ENCODE measurements at places on chromosomes 6 and 20.

- no peak for DNase-seq
Measured at GRCh38 chr6:150256618-150257272, 112.1 kb upstream of the IYD start.

- DNase-seq: no peak
Measured at GRCh38 chr6:167789358-167789757, 37.4 kb upstream of the AFDN start.

DNA sequence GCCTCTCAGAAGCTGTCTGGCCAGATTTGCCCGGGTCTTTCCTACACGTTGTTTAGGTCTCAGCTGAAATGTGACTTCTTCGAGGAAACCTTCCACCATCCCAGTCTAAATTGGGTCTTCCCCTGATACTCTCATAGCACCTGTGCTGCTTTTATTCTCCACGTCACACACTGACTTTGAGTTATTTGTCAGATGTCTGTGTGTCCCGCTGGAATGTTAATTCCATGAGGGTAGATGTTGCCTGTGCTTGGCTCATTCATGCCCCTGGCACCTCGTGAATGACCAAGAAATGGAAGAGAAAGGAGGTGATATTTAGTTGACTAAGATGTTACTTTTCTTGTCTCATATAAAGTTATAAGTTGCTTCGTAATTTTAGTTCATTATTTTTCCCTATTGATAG lies 197.8 kb downstream of the TMEM242 start:
- DNase-seq: no peak

DNA sequence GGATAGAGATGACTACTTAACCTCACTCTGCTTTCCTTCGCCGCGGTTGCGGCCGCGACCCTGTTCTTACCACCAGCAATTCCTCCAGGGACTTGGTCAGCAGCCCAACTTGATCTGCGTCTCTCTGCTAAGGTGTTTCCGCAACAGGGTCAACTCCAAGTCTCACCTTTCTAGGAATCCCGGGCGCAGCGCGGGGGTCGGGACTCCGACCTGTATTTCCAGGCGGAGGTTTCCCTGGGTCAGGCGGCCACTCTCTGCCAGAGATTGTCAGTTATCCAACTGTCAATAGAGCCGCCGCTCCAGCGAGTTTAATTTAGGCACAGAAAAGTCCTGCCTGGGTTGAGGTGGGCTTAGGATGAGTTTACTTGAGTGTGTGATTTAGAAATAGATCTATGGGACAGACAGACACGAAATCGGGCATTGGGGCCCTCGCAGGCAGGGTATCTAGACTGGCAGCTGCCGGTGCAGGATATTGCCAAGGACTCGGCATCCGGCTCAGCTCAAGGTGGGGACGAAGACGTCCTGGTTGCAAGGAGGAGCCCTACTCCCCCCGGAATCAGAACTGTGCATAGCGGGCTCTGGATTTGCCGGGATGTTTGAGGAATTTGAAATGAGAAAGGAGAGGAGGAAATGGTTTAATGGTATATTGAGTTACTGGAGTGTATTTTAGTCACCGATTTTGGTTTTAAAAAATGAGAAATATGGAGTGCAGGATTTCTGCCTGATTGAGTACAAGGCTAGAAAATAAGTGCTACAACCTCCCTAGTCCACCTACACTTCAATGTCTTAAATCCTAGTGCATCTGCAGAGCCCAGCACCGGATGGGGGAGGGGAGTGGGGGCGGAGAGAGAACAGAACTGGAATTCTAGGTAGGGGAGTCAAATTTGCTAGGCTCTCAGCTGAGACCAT lies 23.7 kb downstream of the POM121L2 start:
- no peak for DNase-seq

DNA sequence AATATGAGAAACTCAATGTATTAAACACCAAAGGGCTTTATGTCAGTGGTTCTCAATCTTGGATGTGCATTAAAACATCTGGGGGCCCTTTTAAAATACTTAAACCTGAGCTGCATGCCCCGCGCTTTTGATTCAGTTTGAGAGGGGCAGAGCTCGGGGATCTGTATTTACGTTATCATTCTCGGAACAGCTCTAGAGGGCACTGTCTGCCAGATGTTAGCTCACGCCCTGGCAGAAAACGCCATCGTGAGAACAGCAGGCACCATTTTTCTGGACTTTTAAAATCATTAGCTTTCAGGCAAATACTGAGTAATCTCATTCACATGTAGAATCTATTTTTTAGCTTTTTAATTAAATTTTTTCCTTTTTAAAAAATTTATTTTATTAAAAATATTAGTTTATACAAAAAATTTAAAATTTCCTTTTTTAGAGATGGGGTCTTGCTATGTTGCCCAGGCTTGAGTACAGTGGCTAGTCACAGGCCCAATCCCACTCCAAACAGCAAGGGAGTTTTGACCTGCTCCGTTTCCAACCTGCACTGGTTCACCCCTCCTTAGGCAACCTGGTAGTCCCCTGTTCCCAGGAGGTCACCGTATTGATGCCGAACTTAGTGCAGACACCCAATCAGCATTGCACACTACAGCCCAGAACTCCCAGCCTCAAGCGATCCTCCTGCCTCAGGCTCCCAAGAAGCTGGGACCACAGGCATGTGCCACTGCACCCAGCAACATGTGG lies 30.0 kb upstream of the ZNF133 start:
- no peak for DNase-seq

- no peak for DNase-seq
Measured at GRCh38 chr6:111731456-111732195, 125.9 kb upstream of the TRAF3IP2 start.

DNA sequence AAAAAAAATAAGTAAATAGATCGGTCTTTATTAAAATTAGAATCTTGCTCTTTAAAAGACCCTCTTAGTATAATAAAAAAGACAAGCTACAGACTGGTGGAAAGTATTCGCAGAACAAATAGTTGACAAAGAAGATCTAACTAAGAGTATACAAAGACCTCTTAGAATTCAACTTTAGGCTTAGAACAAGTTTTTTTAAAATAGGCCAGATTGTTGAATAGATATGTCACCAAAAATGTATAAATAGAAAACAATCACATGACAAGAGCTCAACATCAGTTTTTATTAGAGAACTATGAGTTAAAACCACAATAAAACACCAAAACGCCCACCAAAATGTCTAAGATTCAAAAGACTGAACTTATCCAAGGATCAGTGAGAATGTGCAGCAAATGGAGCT lies 632.7 kb upstream of the PTCHD4 start:
- DNase-seq: no peak

DNA sequence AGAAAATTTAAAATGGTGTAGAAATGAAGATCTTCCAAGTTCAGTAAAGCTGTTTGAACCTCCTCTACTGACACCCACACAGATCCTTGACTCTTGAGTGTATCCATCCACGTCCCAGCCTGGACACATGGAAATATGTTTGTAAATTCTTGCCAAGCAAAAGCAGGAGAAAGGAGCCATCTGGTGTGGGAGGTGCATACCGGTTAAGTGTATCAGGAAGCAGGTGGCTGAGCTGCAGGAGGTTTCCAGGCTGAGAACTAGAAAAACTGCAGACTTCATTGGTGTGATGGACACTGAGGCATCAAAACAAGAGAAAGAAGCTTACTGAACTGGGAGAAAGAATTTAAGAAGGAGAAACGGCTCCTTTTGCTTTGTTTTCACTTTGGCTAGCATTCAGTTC lies 229.9 kb upstream of the GRIK2 start:
- DNase-seq: no peak

GRCh38 chr20:62955519-62956386 lies 3.2 kb downstream of the SLC17A9 start:
- no peak for DNase-seq

- DNase-seq: no peak
Measured at GRCh38 chr6:624979-625378, 31.9 kb downstream of the HUS1B start.

GRCh38 chr6:102679865-102680264 lies 1286.4 kb downstream of the GRIK2 start:
- DNase-seq: no peak

- no peak for DNase-seq
Measured at GRCh38 chr20:51583073-51583472, 40.6 kb upstream of the NFATC2 start.

GRCh38 chr6:155041741-155042279 lies 46.7 kb downstream of the TIAM2 start:
- no peak for DNase-seq

DNA sequence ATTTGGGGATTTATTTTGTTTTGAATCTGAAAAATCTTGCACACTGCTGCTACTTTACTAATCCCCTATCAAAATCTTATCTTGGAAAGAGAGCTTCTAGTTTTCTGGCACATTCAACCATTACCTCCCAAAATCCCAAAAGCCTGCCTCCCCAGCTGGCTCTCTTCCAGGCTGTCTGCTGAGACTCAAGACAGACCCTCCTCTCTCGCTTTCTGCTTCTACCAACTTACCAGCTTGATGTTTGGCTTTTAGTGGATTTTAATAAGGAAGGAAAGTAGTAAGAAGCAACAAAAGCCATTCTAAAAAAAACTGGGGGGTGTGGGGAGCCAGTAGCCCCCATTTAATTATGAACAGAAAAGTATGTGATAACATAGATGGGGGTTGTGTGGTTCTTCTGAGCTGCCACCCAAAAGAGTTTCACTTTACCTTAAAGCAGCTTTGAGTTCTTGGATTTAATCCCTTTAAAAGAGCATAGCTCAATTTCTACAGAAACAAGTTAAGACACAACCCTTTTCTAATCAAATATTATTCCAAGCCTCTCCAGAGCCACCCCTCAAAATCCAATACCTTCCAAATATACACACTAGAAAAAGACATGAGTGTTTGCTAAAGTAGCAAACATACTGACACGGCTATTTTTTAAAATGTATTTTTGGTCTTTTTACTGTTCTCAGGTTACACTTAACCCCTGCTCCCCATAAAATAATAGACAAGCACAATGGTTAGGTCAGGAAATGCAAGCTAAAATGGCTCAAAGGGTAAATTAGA lies 71.7 kb downstream of the ATP9A start:
- no peak for DNase-seq

- DNase-seq: no peak
Measured at GRCh38 chr20:24638591-24639548, 169.4 kb downstream of the SYNDIG1 start.

DNA sequence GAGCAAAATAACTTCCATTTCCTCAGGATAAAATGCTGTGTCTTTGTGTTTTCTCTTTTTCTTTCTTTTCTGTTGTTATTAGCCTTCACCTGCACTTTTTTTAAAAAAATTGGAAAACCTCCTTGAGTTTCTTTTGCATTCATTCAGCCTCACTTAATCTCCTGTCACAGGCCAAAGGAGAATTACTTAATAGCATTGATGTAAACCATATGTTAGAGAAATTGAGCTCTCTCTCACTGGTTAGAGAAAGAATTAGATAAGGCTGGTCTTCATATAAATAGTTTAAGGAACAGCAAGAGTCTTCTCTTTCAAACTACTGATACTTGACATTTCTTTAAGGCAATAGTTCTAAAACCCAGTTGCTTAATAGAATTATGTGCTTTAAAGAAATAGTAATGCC lies 564.2 kb downstream of the TFAP2B start:
- no peak for DNase-seq

GRCh38 chr20:17822039-17822438 lies 122.3 kb downstream of the BANF2 start:
- DNase-seq: no peak

DNA sequence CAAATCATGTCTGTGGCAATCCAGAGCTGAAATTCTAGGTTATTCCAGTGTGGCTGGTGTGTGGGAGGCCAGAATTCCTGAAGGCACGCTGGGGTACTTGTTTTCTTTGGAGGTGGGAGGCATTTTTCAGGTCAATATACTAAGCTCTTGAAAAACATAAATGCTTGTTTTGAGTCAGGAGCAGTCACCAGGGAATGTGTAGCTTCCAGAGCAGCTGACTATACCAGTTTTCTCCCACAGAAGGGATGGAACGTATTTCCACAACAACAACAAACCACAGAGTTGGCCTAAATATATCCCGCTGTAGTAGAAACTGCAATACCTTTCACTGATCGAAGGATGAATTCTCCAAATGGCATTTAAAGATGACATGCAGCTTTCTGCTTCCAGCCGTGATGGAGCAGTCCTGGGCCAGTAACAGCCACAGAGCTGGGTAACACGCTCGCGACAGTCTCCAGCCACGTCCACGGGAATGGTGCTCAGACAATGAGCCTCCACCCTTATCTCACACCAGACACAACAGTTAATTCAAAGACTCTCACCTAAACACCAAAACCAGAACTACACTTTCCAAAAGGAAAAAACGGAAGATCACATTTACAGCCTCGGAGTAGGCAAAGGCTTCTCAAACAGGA lies 23.2 kb downstream of the CHRNA4 start:
- DNase-seq: no peak

DNA sequence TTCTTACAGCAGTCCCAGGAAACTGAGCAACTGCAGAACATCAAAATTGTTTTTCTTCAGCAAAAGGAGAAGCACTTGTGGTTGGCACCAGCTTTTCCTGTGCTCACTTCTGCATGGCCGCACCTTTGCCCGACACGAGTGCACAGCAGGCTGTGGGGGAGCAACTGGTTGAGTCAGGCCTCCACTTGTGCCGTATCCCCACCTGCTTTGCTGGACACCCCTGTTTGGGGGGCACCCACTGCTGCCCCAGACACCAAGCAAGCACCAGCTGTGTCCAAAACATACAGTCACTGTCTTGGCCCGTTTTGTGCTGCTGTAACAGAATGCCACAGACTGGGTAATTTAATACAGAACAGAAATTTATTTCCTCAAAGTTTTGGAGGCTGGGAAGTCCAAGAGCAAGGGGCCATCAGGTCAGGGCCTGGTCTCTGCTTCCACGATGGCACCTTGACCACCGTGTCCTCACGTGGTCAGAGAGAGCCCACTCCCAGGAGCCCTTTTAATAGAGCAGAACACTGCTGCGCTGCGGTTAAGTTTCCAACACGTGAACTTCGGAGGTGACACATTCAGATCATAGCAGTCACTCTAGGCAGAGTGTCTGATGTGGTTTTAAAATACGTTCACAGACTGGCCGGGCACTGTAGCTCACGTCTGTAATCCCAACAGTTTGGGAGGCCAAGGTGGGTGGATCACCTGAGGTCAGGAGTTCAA lies 8.7 kb upstream of the GMEB2 start:
- DNase-seq: no peak

- DNase-seq: no peak
Measured at GRCh38 chr6:35794536-35795452, 2.3 kb downstream of the CLPS start.

- no peak for DNase-seq
Measured at GRCh38 chr6:137349856-137350830, 131.0 kb upstream of the IFNGR1 start.

- no peak for DNase-seq
Measured at GRCh38 chr6:31179042-31179386, 8.5 kb upstream of the POU5F1 start.

- DNase-seq: no peak
Measured at GRCh38 chr6:52174118-52174517, 12.1 kb upstream of the IL17A start.

DNA sequence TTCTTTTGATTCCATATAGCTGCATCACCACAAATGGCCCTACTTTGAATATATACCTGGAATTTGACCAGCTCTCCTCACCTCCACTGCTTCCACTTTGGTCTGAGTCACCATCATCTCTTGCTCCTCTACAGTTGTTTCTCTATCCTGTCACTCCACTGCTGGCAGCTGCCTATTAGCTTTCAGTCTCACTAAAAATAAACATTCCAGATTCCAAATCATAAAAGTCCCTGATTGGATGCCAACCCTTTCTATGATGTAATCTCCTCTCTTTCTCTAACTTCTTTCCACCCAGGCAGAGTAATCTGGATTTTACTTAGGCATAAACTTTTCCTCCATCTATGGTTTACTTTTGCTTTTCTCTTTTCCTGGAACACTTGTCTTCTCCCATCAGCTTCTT lies 49.1 kb downstream of the RFPL4B start:
- no peak for DNase-seq
